ENCODE measurements at places on chromosomes 13 and 19. TPM values are rescaled to one million over a fixed set of nuclear protein-coding genes. Genes with fewer than 3 reads are reported as not detected.
A peak's percentile ranks its signal among the peaks of the same experiment; 100 is the strongest.

- no peak for DNase-seq
Observed at GRCh38 chr13:43408274-43408673, 378.5 kb downstream of the ENOX1 start.

OXGR1 gene
- 0.36 TPM for total RNA-seq

ARHGEF7 gene
- total RNA-seq: 64.7 TPM

GRCh38 chr13:112095354-112095753, 28.4 kb downstream of the SOX1 start:
- DNase-seq: no peak

NAT14 gene
- total RNA-seq: 68.7 TPM

JSRP1 gene
- 1.3 TPM for total RNA-seq

DNA sequence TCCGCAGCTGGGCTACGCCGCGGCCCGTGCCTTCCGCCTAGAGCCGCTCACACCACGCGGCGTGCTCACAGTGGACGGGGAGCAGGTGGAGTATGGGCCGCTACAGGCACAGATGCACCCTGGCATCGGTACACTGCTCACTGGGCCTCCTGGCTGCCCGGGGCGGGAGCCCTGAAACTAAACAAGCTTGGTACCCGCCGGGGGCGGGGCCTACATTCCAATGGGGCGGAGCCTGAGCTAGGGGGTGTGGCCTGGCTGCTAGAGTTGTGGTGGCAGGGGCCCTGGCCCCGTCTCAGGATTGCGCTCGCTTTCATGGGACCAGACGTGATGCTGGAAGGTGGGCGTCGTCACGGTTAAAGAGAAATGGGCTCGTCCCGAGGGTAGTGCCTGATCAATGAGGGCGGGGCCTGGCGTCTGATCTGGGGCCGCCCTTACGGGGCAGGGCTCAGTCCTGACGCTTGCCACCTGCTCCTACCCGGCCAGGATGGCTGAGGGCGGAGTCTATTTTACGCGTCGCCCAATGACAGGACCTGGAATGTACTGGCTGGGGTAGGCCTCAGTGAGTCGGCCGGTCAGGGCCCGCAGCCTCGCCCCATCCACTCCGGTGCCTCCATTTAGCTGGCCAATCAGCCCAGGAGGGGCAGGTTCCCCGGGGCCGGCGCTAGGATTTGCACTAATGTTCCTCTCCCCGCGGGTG, 7.4 kb downstream of the DBP start:
- peak; percentile 64 for DNase-seq

TNNI3 gene
- not detected for total RNA-seq

JAK3 gene
- total RNA-seq: 1.8 TPM

- no peak for DNase-seq
Observed at GRCh38 chr19:21585281-21585890, 80.0 kb downstream of the ZNF429 start.

- peak; percentile 58 for DNase-seq
Observed at GRCh38 chr19:16586991-16587832, 15.0 kb upstream of the SLC35E1 start.

POSTN gene
- total RNA-seq: 26.6 TPM

EXOC3L2 gene
- total RNA-seq: 0.61 TPM
